ENCODE measurements at places on chromosomes 5 and 9. TPM values are rescaled to one million over a fixed set of nuclear protein-coding genes. Genes with fewer than 3 reads are reported as not detected.

Gene C5orf58
- not detected for total RNA-seq

Gene FAM219A
- total RNA-seq = 26.9 TPM

Gene ANKRD33B
- total RNA-seq = 6.9 TPM

Gene ZNF658
- 5.6 TPM for total RNA-seq

Gene PPP3R2
- total RNA-seq = not detected

Measured in vein endothelial cell (primary cell).